Renal cortical epithelial cell (primary cell): ENCODE measurements at places on chromosomes 11 and 22.

GRCh38 chr22:39039306-39040126 lies 1.1 kb upstream of the APOBEC3F start:
- no peak for DNase-seq

- DNase-seq, result no peak
Observed at GRCh38 chr22:46763051-46763705, 728 bp downstream of the TBC1D22A start.

DNA sequence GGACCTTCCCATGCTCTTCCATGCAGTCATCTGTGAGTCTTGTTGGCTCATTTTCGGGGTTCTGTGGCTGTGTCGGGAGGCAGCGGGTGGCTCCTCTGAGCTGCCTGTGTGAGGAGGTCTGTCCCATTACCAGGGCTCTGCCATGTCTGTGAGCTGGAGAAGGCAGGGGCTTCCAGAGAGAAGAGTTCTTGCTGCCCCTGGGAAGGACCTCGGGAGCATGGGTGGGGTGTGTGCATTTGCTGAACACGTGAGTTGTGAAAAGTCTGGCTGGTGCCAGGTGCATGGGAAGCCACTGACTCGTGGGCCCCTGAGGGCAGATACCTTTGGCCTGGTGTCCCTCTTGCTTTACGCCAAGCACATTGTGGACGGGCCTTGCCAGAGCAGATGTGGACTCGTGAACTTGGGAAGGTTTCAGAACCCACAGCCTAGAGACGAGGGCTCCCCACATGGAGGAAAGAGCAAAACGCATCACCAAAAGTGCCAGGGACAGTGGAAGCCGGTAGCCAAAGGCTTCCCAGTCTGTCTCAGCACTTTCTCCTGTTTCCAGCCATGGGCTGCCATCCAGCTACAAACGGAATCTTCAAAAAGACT lies 1324.5 kb downstream of the BRD1 start:
- DNase-seq, result no peak

DNA sequence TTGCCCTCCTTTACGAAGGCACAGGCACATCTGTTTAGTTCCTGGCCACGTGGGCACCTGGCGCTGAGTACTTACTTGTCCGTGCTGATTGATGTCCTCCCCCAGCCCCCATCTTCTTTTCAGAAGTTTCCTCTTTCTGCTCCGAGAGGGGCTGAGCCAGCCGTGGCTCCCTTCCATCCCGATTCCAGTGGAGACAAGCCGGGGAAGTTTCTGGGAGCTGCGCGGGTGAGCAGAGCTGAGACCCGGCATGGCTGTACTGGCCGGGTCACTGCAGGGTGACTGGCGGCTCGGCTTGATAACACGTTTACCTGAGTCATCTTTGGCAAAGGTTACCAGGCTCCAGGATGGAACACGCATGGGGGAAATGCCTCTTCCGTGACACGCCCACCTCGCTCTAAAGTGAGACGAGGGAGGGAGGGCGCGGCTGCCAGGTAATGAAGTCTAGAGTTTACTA lies 45.4 kb upstream of the ATXN10 start:
- DNase-seq, result peak; percentile 73

DNA sequence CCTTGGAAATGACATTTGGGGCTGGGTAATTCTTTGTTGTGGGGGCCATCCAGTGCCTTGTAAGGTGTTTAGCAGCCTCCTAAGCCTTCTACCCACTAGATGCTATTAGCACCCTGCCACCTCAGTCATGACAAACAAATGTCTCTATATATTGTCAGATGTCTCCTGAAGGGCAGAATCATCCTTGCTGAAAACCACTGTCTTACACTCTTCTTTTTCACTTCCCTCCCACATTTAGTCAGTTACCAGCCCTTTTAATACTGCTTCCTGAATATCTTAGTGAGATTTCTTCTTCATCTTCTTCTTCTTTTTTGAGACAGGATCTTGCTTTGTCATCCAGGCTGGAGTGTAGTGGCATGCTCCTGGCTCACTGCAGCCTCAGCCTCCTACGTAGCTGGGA lies 33.1 kb downstream of the TNRC6B start:
- DNase-seq, result no peak

DNA sequence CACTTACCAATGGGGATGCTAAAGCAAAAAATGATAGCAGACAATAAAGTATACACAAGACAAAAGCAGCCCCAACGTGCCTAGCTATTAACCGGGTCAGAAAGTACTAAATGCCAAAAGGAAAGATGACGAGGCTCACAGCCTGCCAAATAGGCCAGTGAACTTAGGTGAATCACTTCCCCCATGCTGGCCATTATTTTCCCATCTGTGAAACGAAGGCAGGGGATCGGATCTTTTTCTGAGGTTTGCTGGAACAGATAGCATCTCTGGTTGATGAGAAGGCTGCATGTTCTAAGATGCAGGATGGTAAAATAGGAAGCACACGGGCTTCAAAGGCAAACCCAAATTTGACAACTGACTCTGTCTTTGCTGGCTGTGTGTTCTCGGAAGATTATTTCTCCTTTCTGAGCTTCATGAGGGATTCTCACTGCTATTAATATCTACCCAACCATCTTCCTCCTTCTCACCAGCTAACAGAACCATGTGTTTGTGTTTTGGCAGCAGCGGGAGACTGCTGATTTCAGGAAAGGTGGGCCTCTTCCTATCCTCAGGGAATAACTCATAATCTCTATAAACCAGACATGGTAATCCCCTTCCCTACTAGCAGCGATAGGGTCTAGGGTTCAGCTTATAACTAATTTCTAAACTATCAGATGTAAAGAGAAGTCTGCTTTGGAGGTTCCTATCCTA lies 390.7 kb downstream of the LARGE1 start:
- peak; percentile 49 for DNase-seq

- no peak for DNase-seq
Observed at GRCh38 chr22:17772958-17773605, 1.2 kb downstream of the BID start.

DNA sequence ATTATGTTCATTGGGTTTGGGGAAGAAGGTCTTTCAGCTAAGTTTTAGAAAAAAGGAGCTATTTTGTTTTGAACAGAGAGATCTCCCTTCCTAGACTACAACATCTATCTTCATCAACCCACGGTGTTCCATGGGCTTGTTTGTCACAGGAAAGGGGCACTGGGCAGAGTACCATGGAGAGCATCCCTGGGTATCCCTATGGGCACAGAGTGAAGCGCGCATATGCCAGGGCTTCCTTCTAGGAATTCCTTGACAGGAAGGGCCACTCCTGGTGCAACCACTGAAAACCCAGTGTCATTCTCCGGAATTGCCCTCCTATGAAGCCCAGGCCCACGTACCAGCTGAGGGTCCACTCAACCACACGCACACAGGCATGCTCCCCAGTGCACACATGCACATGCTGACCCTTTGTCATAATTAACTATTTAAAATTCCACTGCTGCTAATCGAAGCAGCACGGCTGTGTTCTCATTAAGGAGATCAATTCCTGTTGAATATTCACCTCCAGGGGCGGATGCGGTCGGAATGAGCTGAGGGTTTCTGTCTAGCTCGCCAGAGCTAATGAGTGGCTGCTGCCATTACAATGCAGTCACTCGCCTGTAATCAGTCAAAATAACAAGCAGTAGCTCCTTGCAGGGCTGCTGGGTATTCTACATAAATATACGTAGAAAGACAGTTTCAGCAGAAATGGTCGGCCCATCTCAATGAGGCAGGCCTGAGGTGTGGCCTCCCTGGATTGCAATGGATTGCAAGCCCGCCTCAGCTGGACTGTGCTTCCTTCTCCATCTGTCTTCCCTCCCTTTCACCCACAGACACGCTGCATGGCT lies 512.5 kb downstream of the OPCML start:
- no peak for DNase-seq

DNA sequence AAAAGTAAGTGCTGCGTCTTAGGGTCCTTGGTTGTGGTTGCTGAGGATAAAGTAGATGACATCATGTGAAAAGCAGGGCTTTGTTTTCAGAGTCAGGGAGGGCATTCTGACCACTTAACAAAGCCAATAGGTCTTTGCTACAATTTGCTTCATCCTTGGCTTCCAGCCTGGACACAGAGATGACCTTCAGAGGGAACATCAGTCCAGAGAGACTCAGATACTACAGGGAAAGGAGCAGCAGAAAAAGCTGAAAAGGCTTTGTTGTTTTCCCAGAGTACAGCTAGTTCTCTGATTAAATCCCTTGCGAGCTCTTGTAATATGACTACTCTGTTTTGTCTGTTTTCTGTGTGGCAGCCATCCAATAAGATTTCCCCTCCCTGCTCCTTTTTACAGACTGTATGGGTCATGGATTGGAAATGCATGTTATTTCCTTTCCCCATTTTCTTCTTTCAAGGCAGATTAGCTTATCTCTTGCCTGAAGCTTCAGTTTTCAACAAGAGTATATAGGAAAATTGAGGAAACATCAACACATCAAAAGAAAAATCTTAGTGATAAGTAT lies 31.9 kb downstream of the ATG13 start:
- DNase-seq, result peak; percentile 34

DNA sequence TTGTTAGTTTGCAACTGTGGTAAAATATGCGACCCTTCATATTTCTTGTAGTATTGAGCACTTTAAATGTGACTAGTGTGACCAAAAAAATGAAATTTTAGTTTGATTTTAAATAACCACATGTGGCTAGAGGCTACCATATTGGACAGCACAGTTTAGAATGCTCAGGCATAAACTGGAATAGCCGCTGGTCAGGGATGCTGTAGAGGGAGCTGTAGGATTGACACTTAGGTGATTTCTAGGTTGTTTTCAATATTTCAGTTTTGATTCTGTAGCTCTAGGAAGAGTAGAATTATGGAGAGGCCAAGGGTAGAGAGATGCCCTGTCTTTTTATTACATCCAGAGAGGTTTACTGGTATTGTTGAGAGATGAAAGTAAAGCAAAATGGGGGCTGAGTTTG lies 10.8 kb upstream of the VSIG10L2 start:
- DNase-seq, result no peak

DNA sequence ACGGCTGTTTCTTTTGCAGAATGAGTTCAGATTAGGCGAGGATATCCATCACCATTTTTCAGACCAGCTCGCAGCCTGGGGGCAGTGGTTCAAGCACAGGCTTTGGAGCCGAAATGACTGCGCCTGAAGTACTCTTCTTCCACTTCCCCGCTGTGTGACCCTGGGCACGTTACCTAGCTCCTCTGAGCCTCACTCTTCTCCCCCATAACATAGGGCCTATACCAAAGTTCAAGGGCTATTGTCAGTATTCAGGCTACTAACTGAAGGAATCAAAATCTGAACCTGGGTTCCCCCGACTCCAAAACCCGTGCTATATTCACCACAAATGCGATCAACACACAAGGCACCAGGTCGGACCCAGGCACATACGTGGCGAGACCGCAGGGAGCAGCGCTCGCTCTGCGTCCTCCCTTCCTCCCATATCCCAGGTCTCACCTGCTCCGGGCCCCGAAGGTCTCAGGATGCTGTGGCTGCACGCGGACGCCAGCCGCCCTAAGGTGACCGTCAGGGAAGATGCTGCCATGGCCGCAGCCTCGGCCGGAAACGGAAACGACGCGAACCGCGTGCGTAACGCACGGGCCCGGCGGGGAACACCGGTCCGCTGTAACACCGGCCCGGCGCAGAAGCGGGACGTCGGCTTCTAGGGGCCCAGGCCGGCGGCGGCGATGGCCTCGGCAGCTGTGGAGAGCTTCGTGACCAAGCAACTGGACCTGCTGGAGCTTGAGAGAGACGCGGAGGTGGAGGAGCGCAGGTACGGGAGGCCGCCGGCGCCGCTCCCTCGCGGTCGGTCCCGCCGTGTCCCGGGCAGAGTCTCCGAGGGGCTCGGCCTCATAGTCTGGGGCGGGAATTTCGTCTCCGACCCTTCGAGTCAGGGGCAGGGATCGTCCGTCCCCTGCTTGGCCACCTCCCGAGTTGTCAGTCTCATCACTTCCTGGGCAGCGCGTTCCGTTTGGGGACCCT lies at the start of the genes IGHMBP2 and MRPL21:
TSS of gene IGHMBP2 (plus strand) at position 604 of the 960 bp plus-strand sequence. CDS start at position 666, 62 bp downstream.
TSS of gene MRPL21 (minus strand) at position 545 of the 960 bp plus-strand sequence. CDS start at position 523, 22 bp downstream.
- DNase-seq, result peak; percentile 47

DNA sequence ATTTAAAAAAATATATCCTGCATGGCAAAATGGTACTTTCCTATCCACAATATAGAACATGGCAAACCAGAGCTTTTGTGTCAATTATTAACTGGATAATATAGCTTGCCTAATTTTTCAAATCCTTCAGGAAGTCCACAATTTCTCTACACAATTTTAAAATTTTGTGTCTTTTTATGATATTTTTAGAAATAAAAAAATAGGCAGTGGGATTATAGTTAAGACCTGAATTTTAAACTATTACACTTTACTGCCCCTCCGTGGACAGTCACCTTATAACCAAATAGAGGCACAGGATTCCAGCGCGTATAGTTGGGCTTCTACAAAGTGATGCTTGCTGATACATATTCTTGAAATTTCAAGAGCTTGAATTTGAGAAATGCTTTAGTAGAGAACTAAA lies 2.1 kb upstream of the DMC1 start:
- peak; percentile 55 for DNase-seq

- no peak for DNase-seq
Observed at GRCh38 chr11:4647766-4648165, 4.0 kb downstream of the OR51E1 start.

DNA sequence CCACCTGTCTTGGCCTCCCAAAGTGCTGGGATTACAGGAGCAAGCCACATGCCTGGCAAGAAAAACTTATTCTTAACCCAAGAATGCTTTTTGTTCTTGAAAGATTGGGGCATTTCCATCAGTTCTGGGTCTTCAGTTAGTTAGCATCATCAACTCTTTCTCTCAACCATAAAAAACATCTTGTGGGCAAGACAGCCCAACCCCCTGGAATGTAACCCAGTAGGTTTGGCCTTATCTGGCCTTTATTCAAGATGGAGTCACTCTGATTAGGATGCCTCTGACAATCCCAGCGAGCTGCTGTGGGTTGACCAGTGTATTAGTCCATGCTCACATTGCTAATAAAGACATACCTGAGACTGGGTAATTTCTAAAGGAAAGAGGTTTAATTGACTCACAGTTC lies 9.2 kb upstream of the TPCN2 start:
- DNase-seq, result peak; percentile 53

DNA sequence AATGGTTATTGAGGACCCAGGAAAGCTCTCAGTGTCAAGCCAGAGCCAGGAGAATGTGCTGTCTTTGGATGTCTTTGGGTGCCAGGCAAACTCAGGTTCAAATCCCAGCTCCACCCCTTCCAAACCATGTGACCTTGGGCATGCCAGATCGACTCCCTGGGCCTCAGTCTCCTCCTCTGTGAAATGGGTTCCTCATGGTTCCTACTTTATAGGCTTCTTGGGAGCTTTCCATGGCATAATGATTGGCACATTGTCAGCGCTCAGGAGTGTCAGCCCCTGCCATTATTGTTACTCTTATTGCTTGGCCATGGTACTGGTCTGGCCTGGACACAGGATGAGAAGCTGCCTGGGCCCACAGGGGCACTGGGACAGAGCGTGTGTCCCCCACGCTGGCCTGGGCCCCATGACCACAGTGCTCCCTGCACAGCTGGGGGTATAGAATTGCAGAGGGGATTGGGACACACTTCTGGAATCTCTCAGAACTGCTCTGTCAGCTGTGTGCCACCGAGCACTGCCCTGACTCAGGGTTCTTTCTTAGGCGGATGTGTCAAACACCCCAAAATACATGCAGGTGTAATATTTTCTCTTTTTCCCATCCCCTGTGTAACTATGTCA lies 37.6 kb upstream of the CRYBB3 start:
- no peak for DNase-seq

DNA sequence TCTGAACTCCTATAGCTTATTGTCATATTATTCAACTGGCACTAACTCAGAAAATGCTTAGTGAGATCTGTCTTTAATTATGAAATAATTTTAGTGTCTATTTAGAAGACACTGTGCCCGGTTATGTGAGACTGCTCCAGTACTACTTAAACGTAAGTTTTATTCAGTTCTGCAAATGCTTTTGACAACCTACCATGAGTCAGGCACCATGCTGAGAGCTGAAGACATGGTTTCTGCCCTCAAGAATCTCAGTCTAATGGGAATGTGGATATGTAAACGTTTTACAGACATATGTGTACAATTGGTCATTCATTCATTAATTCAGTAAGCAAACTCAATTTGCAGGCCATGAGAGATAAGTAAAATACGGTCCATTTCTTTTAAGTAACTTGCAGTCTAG lies 40.0 kb downstream of the DCUN1D5 start:
- peak; percentile 88 for DNase-seq
